ENCODE measurements at places on chromosomes 3 and 15. TPM values are rescaled to one million over a fixed set of nuclear protein-coding genes. Genes with fewer than 3 reads are reported as not detected.

GRCh38 chr3:156259896-156260295 is 139.5 kb downstream of the KCNAB1 start:
- no peaks in the 10 kb centered on the region for H3K4me1 ChIP-seq
- no peak overlapping the region for H3K4me3 ChIP-seq
- no peaks in the 10 kb centered on the region for H3K36me3 ChIP-seq
- DNase-seq, result no peak
- no peaks in the 10 kb centered on the region for H3K27me3 ChIP-seq

Gene GOLGA8S
- polyA plus RNA-seq, result not detected

DNA sequence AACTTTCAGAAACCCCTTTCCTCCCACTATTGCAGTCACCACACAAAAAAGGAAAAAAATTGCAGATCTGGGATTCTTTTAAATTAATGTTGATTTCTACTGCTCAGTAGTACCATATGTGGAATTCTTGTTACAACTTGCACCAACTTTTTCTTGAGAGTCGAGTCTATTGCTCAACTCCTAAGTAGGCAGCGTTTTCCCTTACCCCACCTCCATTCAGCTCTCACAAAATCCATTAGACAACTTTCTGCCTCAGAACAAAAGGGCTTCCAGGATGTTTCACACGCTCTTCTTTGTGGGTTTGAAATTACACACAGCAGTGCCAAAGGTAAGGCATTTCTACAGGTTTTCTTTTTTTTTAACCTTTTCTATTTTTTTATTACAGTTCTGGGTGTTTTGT is 179.5 kb downstream of the ANXA2 start:
- no peak for DNase-seq
- H3K4me3 ChIP-seq, result no peak overlapping the region
- no peak overlapping the region for H3K27ac ChIP-seq

GRCh38 chr3:47004369-47005211 is 25.1 kb downstream of the NBEAL2 start:
- no peaks in the 10 kb centered on the region for H3K27me3 ChIP-seq
- no peak for DNase-seq
- H3K27ac ChIP-seq, result no peak overlapping the region
- no peaks in the 10 kb centered on the region for H3K4me1 ChIP-seq
- H3K36me3 ChIP-seq, result peaks cover 65% of the 10 kb centered on the region

DNA sequence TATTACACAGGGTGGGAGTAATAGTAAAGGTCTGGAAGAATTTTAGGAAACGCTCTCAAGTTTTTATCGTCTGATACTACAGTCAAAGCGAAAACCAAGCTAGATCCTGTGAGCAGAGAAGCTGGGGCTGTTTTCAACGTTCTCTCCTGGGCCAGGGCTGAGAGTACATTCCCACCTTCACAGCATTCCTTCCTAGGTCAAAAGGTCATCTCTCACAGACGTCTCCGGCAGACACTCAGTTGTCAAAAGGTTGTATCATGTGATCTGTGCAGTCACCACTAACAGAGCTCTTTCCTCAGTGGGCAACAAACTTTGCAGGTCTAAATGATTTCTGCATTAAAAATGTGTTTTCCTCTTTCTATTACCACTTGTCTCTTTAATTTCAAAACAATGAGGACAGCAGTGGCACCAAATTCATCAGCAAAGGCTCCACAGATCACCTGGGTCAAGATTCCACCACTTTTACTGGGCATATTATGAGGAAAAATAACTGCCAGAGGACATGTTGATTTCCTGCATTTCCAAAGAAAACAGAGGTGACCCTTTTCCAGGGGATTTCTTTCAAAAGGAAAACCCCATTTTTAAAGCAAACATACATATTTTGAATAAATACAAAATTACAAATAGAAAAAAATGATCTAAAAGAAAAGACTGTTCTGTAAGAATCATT is 41.9 kb downstream of the MEIS2 start:
- no peaks in the 10 kb centered on the region for H3K36me3 ChIP-seq
- H3K4me1 ChIP-seq, result no peaks in the 10 kb centered on the region
- DNase-seq, result no peak
- H3K4me3 ChIP-seq, result no peak overlapping the region
- H3K27me3 ChIP-seq, result no peaks in the 10 kb centered on the region

Gene NPAP1
- not detected for polyA plus RNA-seq

GRCh38 chr3:5016211-5017161 is 37.2 kb downstream of the BHLHE40 start:
- H3K4me3 ChIP-seq, result no peak overlapping the region
- H3K4me1 ChIP-seq, result peaks cover 55% of the 10 kb centered on the region
- no peaks in the 10 kb centered on the region for H3K36me3 ChIP-seq
- no peaks in the 10 kb centered on the region for H3K27me3 ChIP-seq

Gene TRH
- polyA plus RNA-seq, result not detected

- H3K4me3 ChIP-seq, result no peak overlapping the region
- no peaks in the 10 kb centered on the region for H3K36me3 ChIP-seq
- no peak overlapping the region for H3K27ac ChIP-seq
- no peak for DNase-seq
- no peaks in the 10 kb centered on the region for H3K27me3 ChIP-seq
These were observed 345.6 kb upstream of the PROK2 start for GRCh38 chr3:72130565-72130964.

- H3K4me3 ChIP-seq, result no peak overlapping the region
- H3K36me3 ChIP-seq, result no peaks in the 10 kb centered on the region
- H3K27me3 ChIP-seq, result no peaks in the 10 kb centered on the region
- DNase-seq, result no peak
These were observed 23.6 kb upstream of the KCNMB2 start for GRCh38 chr3:178512647-178513046.
